ENCODE measurements at places on chromosomes 12 and 14. TPM values are rescaled to one million over a fixed set of nuclear protein-coding genes. Genes with fewer than 3 reads are reported as not detected.

DNA sequence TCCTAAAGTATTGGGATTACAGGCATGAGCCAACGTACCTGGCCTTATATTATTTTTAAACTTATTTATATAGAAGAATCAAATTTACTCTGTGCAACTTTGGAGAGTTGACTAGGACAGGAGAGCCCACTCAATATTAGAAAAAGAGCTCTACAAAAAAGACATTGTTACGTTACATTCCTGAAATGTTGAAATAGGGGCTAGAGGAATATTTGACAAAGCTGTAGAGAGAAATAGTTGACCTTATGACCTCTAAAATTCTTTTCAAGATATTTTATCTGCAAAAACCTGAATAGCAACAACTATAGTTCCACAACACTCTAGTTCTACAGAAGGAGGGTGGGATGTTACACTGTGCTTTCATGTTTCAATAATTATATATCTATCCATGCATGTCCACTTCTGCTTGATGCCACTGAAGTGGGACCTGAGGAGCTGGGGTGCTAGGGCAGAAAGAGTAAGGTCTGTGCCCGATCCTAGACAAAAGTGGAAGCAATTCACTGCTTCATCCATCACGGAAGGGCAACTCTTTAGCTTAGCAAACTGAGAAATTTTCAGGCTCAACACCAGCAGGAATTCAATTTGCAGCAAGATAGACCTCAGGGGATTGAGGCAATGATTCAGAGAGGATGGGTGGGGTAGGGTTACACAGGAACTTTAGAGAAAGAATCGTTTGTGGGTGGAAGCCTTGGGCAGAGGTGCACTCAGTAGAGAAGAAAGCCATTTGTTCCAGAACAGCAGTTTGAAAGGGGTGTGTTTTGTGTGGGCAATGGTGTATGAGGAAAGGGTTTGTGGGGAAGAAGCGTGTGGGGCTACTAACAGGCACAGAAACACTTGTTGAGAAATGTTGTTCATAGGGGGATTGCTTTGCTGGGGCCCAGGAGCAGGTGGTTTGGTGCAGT lies 16.0 kb upstream of the RNASE10 start:
- peak; percentile 56 for ATAC-seq

Gene PRIMA1
- total RNA-seq, result not detected

Gene SPTSSA
- 7.0 TPM for total RNA-seq

DNA sequence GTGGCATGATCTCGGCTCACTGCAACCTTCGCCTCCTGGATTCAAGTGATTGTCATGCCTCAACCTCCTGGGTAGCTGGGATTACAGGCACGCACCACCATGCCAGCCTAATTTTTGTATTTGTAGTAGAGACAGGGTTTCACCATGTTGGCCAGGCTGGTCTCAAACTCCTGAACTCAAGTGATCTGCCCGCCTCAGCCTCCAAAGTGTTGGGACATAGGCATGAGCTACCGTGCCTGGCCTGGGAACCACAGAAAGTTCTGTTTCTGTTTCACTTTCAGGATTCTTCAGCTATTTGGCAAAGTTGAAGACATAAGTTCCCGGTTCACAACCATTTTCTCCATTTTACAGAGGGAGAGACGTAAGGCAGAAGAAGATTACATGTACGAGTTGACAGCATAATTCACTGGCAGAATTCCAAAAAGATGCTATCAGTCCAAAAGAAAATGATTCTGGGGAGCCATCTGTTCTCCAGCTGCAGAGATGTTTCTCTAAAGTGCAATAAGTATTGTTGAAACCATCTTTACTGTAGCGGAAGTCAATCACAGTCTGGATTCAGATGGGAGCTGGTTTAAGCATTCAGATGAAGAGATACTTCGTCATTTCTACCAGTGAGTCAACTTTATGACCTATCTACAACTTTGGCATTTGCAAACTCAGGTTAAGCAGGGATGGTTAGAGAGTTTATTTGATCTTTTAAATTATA lies 8.1 kb upstream of the RNF34 start:
- peak; percentile 90 for ATAC-seq

GRCh38 chr12:46103559-46104383 lies 113.4 kb upstream of the SCAF11 start:
- no peak for ATAC-seq

GRCh38 chr14:84864548-84865271 lies 665.2 kb upstream of the FLRT2 start:
- no peak for ATAC-seq

GRCh38 chr14:56118611-56119181 lies 485 bp downstream of the PELI2 start:
- peak; percentile 60 for ATAC-seq

- no peak for ATAC-seq
These were observed 369.0 kb downstream of the DIO2 start for GRCh38 chr14:79842270-79842669.

Gene BICD1
- 7.8 TPM for total RNA-seq

Gene ESPL1
- total RNA-seq, result 80.1 TPM

DNA sequence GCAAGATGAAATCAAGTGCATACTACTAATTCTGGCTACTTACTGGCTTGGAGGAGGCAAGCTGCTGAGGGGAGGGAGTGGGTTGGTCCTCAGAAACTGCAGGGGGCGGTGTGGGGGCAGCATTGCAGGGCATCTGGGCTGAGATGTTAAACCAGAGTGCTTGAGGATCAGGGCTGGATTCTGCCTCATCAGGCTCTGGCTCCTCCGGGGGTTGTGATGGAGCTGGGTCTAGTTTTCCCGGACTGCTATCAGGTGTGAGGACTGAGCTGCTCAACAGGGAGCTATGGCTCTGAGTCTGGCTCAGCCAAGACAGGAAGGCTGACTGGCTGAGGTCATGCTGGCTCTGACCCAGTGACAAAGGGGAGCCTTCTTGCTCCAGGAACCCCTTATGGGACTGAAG lies 28.6 kb downstream of the BAZ2A start:
- ATAC-seq, result peak; percentile 31

GRCh38 chr14:85333313-85333712 lies 196.6 kb upstream of the FLRT2 start:
- no peak for ATAC-seq

GRCh38 chr12:104466709-104467345 lies 10.1 kb downstream of the CHST11 start:
- no peak for ATAC-seq

- ATAC-seq, result no peak
These were observed 67.9 kb upstream of the LIN7A start for GRCh38 chr12:81005606-81006005.

Gene PARP2
- total RNA-seq, result 35.2 TPM

DNA sequence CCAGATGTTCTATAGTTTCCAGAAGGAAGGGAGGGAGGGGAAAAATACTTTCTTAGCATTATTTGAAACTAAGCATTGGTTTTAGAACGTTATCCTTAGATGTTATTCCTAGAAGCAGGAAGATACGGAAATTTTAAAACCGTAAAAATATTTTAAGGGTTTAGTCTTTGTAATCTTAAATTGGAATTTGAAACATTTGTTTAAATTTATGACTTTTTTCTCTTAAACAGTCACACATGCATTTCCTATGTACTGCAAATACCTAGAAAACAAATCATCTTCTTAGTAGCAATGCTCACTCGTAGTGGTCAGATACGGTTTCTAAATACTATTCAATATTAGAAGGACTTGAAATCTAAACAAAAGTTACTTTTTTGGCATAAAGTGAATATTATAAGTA lies 282.0 kb downstream of the ERC1 start:
- no peak for ATAC-seq

- no peak for ATAC-seq
These were observed 24.9 kb upstream of the TMED2 start for GRCh38 chr12:123559468-123559867.

- ATAC-seq, result no peak
These were observed 377.8 kb upstream of the TMEM132C start for GRCh38 chr12:127888943-127889719.

Gene SLC7A7
- 0.15 TPM for total RNA-seq

- peak; percentile 55 for ATAC-seq
These were observed 27.3 kb downstream of the SPTLC2 start for GRCh38 chr14:77589099-77589498.

Gene PIK3C2G
- not detected for total RNA-seq

- peak; percentile 90 for ATAC-seq
These were observed 15.6 kb downstream of the RCOR1 start for GRCh38 chr14:102608064-102608446.

- no peak for ATAC-seq
These were observed 201.1 kb downstream of the CALM1 start for GRCh38 chr14:90597961-90598360.

DNA sequence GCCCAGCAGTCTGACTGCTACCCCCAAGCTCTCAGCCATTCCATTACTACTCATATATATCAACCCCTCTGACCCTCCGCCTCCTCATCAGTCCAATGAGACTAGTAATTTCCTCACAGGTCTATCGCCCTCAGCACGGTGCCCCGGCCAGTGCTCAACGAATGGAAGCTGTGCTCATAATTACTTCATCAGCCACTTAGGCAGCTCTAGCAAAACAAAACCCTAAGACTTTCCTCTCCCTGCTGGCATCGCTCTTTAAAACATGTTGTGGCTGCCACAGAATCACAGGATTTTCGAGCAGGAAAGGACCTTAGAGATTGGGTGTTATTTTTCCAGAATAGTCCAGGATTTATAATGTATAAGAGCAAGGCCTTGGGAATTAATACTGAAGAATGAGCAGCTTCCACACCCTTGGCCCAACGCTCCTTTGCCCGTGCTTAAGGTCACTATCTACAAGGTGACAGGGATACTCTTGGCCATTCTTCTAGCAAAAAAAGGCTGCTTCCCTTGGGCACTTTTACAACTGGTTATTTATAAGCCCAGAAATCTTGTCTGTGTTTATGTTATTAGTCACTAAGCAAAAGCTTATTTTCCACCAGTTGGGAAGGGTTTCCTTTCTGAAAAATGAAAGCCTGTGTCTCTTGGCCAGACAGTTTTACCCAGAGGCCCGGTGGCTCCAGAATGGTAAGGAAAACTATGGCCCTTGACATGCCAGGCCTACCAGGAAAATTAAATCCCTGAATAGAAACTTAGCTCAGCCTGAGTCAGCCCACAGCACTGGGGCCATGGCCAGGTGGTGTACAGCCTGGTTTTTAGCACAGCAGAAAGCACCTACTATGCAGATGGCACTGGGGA lies 47.9 kb downstream of the NUAK1 start:
- no peak for ATAC-seq

- peak; percentile 25 for ATAC-seq
These were observed 62.5 kb downstream of the CCDC88C start for GRCh38 chr14:91354979-91355685.

DNA sequence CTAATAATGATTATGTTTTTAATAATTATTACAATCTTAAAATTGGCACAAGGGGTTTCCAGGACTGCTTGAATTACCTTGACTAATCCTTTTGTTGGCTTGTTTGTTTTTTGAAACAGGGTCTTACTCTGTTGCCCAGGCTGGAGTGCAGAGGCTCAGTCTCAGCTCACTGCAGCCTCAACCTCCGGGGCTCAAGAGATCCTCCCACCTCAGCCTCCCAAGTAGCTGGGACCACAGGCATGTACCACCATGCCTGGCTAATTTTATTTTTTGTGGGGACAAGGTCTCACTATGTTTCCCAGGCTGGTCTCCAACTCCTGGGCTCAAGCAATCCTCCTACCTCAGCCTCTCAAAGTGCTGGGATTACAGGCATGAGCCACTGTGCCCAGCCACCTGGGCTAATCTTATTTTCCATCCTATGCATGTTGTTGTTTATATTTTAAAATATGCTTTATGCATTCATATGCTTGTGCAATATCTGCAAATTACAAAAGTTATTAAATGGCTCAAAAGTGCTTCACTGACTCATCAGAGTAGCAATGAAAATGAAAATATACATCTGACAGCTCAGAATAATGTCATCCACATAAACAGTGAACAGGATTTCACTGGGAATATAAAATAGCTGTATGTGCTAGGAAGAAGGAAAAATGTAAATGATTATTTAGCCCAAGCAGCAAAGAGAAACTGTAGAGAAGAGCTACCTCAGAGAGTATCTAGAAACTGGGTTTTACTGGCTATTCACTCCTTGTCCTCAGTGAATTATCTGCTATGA lies 24.8 kb upstream of the PLEKHG6 start:
- ATAC-seq, result no peak

Gene FBRSL1
- total RNA-seq, result 38.7 TPM

GRCh38 chr14:53192052-53192760 lies 39.1 kb upstream of the DDHD1 start:
- no peak for ATAC-seq

Gene ABCC9
- not detected for total RNA-seq

DNA sequence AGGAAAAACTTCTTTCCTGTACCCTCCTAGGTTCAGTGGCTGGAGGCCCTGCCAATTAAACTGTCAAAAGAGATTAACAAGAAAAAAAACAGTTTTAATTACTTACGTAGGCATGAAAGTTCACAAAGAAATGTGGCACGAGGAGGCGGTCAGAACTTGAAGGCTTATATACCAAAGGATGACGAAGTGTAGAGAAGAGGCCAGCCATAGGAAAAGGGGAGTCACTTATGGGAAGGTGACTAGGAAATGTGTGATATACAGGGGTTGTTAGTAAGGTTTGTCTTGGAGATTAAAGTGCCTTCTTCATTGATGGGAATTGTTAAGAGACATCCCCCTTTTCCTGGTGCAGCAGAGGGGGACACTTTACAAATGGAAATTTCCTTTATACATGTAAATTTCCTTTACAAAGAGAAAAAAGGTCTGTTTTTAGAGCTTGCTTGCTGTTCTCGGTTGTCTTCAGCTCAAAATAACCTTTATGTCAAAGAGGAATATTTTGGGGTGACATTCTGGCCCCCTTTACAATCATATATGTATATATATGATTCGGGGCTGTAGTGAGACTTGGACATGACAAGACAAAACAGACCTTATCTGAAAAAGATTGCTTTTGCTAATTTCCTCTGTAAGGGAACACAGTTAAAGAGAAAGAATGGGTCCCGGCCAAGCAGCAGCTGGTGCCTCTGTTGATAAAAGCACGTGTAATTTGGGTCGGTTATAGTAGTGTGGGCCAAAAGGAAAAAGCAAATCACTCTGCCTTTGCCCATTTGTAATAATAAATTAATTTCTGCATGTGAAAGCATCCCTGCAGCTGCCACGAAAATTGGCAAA lies 38.6 kb downstream of the SYNE2 start:
- ATAC-seq, result no peak

Gene TBX5
- not detected for total RNA-seq

Gene ZC2HC1C
- total RNA-seq, result 3.7 TPM

Gene RPGRIP1
- not detected for total RNA-seq

Gene MIP
- total RNA-seq, result not detected

Gene TEX52
- total RNA-seq, result not detected

GRCh38 chr12:29782285-29782870 lies 1.4 kb downstream of the TMTC1 start:
- ATAC-seq, result peak; percentile 12

Gene MGP
- 0.74 TPM for total RNA-seq

Gene CD4
- total RNA-seq, result 224 TPM
